Activated CD4-positive, alpha-beta T cell treated with anti-CD3 and anti-CD28 coated beads for 24 hours (primary cell): ENCODE measurements at places on chromosomes 1 and 21.

DNA sequence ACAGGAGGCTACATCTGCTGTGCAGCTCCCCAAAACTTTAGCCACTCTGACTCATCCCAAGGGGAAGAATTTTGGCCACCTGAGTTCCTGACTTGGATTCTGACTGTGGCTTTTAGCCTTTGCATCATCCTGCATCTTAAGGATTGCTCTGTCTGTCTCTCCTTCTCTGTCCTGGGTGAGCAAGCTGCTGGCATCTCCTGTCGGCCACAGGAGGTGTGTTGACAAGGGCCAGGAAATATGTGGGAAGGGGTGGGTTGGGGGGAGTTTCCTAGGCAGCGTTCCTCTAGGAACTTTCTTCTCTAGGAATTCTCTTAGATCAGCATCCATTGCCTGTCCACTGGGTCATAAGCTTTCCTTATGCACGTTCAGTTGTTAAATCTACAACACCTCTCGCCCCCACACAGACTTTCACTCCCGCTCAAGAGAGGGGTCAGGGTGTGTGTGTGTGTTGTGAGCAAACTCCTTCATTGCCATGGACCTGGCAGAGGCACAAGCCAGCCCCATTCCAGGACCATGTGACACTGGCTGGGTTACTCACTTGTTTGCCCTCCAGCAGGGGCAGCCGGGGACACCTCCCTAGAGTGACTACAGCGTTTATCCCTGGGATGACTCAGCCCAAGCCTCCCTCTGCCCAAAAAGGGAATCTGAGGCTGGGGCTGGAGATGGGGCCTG is 145.0 kb upstream of the DUSP10 start:
- no peak for DNase-seq

DNA sequence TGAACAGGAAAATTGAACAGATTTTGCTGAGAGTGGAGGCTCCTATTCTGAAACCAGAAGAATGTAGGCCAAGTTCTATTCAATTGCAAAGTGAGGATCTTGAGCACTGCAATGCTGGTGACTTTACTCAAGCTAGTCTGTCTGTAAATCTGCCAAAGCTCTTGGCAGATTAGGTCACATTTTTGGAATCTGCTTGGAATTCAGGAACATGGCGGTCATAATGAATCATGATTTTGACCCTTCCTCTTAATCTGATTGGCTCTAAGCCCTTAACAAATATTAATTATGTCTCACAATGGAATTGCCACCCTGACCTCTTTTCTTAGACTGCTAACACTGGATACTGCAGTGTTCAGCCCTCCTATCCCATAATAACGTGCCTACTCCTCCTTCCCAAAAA is 7.2 kb upstream of the GNG12 start:
- no peak for DNase-seq

GRCh38 chr1:209176866-209177430 is 406.6 kb upstream of the CAMK1G start:
- DNase-seq: no peak

DNA sequence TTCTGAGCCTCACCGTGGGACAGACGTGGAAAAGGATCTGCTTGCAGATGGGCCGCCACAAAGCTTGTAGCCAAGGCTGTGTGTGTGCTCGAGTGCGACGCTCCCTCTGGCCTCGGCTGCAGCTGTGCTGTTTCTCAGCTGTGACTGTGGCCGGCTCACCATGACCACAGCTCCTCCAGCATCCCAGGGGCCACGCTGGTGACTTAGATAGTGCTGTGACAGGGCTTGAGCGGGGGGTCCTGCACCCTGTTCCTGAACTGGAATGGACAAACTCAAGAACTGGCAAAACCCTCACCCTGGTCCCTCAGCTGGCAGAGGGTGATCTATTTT is 17.4 kb upstream of the ACTRT2 start:
- no peak for DNase-seq

DNA sequence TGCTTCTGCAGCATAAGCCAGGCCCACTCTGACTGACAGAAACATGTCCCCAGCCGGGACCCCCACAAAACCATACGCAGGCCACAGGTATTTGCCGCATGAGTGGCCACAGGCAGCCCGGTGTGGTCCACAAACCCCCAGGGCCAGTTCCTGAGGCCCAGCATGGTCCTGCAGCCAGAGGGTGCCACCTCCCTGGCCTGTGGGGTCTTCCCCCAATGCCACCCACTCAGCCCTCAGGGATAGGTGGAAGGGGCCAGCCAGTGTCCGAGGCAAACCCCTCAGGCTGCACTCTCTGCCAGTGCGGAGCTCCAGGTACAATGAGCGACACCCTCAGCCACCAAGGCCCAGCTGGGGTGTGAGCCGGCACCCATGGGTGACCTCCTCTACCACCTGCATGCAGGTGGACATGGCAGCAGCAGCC is 43.5 kb downstream of the UBE2G2 start:
- no peak for DNase-seq

- no peak for DNase-seq
These were observed 19.1 kb upstream of the PRDM16 start for GRCh38 chr1:3049905-3050304.

DNA sequence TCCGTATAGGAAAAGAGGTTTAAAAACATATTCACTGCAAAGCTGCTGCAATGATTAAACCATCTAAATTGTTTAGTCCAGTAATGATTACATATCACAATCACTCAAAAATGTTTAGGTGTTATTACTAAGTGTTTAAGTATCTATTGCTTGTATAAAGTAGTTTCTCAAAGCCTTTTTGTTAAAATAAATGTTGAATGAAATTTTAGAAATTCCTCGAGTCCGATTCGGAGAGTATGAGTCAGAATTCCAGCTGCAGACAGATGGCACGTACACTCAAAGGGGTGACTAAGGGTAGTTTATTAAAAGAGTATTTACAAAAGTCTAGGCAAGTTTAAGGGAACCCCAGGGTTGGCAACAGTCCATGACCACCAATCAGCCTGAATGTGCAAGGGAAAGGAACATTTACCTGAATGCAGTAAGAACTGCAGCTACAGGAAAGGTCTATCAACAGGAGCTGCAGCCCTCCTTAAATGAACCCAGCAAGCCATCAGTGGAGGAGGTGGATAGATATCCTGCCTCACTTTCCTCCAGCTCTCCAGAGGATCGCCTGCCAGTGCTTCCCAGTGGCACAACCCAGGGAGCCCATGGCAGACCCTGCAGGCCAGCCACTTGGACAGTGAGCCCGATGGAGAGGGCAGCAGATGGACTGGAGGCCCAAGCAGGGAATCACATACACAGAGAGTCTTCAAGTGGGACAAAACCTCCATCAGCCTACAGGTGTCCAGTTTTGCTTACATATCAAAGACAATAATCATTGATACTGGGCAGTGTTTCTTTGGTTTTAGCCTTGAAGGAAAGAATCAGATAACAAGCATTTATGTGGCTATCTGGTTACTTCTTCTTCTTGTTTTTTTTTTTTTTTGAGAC is 92.1 kb upstream of the SLC44A3 start:
- DNase-seq: no peak

DNA sequence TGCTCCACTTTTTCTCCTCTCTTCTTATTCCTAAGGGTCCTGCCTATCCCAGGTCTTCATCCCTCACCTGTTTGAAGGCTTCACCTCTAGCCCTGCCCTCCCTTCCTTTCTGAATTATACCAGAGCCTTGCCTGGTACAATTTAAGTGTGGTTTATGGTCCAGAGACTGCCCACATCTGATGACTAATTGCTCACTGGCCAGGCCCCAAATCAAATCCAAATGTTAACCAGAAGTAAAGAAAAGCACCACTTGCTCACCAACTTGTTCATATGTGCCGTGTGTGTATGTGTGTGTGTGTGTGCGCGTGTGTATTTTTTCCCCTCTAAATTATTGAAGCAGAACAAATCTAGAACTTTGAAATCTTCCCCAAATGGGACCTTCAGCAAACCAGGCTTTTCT is 26.4 kb downstream of the MYOM3 start:
- DNase-seq: no peak

DNA sequence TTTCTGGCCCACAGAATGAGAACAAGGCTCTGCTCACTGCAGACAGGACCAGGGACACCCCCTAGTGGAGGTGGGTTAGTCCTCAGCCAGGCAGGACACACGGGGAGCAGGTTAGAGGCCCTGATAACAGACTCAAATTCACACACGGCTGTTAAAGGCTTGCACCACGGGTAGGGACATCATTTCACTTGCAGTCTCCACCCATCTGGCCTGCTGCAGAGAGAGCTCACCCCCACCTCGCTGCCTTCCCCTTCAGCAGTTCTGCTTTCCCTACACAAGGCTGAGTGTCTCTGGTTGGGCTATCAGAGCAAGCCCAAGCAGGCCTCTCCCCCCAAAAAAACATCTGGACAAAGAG is 20.6 kb downstream of the MEF2D start:
- no peak for DNase-seq

- DNase-seq: no peak
These were observed 98.4 kb upstream of the GADD45A start for GRCh38 chr1:67586596-67586995.

DNA sequence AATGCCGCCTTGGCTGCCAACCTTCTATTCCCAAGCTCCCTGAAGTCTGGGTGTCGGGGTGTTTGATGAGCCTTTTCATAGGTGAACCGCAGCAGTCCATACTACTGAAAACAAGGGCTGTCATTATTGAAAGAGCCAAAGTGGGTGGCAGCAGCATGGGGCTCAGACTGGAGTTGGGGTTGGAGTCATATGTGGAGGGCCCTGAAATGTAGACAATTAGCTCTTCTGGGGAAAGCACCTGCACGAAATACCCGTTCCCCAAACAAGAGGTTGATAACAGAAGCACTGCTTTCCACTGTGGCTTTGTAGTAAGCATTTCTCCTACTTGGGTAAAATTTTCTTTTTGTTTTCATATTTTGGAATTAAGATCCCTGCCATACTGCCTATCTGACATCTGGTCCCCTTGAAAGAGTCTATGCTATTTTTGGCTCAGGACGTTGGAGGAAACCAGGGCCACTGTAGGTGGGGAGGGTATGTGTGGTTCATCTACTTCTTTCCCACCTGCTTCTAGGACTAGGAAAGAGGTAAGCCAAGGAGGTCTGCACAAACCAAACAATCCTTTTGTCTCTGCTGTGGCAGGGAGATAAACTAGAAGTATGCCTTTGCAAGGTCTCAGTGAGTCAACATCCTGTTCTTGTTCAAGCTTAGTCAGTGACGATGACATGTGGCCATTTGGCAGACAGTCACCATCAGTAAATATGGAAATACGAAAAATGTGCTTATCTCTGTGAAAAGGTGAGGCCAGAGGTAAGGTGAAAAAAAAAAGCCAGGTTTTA is 197.0 kb upstream of the UBE2U start:
- DNase-seq: no peak

DNA sequence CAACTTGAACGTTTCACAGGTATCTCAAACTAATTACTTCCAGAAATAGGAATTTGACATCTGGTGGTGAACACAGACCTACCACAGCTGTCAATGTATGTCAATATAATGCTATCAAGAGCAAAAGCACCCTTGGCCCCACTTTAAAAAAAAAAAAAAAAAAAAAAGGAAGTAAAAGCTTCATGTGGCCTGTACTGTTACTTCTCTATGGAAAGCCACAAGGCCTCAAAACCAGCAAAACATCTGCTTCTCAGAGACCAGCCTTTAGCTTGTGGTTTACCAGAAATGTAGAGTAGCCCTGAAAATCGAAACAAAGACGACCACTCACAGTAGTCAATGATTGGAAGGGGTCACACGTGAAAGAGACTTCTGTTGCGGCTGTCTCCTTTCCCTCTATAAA is 109.6 kb downstream of the SLC45A1 start:
- no peak for DNase-seq

- no peak for DNase-seq
These were observed 210.5 kb upstream of the GRIK3 start for GRCh38 chr1:37244815-37245214.

GRCh38 chr1:25766721-25767436 is 33.1 kb upstream of the SELENON start:
- DNase-seq: no peak

- DNase-seq: no peak
These were observed 13.2 kb upstream of the UBE4B start for GRCh38 chr1:10019561-10019960.

GRCh38 chr1:110618668-110619067 is 12.5 kb upstream of the KCNA2 start:
- DNase-seq: no peak

DNA sequence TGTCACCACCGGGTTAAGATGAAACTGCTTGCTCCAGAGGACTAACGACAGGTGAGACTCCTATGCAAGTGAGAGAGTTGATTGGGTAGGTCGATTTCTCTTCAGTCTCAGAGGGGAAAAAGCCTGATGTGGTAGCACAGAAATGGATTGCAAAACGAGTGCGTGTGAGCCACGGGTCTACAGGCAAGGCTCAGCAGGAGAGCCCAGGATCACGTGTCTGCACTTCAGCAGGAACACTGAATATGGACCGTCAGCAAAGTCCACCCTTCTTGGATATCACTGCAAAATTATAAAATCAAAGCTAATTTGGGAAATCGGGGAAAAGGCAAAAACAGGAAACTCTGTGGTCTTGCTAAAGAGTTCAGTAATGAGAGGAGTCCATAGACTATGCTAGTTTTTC is 107.7 kb upstream of the ZNF648 start:
- DNase-seq: no peak

DNA sequence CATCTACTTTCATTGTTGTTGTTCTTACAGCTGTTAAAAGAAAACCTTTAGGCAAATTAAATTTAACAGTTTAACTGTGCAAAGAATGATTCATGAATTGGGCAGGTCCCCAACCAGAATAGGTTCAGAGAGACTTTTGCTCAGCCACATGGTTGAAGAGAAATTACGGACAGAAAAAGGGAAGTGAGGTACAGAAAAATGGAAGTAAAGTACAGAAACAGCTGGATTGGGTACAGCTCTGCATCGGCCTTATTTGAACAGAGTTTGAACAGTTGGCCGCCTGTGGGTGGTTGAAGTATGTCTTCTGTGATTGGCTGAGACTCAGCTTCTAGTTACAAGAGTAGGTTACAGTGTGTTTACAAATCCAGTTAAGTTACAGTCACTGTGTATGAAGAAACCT is 210.1 kb downstream of the FGGY start:
- no peak for DNase-seq

- peak; percentile 33 for DNase-seq
These were observed 24.0 kb upstream of the CDK18 start for GRCh38 chr1:205480349-205480985.

GRCh38 chr1:31843506-31843905 is 27.7 kb upstream of the SPOCD1 start:
- no peak for DNase-seq

DNA sequence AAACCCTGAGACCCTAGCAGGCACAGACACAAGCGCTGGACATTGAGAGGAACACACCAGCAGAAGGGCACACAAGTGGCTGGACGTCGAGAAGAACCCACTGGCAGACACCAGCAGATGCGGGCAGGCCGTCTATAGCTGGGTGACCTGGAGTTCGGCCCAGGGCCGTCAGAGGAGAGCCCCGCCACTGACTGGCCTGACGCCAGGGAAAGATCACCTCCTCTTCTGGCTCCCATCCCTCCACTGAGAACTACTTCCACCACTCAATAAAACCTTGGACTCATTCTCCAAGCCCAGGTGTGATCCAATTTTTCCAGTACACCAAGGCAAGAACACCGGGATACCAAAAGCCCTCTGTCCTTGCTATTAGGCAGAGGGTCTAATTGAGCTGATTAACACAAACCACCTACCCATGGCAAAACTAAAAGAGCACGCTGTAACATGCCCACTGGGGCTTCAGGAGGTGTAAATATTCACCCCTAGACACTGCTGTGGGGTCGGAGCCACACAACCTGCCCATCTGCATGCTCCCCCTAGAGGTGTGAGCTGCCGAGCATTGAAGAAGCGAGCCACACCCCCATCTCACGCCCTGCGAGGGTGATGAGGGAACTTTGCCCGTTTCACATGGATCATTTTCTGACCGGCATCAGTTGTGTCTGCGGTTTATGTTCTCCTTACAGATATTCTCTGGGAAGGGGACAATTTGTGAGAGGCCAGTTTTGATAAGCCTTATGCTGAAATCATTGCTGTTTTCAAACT is 104.8 kb downstream of the HLX start:
- no peak for DNase-seq
